ENCODE measurements at places on chromosomes 5 and 9.

DNA sequence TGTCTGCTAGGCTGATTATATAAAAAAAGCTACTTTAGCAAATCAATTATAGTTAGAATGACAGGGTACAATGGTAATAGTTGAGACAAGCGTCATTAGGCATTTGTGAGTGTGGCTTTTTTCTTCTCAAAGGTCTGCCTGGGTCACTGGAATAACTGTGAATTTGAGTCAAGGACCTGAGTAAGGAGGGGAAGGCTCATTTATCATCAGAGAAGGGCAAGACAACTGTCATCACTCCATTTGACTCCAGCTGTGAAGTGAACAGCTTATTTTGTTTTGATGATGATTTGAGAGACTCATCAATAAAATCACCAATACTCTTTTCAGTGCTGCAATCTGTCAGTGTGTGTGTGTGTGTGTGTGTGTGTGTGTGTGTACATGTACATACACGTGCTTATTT is 118.6 kb downstream of the MAT2B start:
- DNase-seq, result no peak

- peak; percentile 57 for DNase-seq
These were observed 118.4 kb upstream of the PRSS3 start for GRCh38 chr9:33676746-33677505.

DNA sequence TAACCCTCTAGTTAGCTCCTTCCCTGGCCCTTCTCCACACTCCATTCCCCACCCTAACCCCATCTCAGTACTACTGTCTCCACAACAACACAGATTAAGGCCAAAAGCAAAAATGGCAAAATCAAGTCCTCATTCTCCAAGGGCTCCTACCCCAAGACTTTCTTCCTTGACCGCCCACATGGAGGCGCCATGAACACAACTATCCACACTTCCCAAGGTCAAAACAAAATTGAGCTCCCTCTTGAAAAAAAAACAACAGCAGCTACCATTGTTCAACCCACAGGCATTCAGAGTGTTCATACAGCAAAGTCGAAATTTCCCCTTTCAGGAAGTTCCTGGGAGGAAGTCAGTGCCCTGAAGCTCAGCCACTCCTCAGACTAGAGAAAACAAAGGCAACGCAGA is 54.4 kb downstream of the GNAQ start:
- DNase-seq, result peak; percentile 55

DNA sequence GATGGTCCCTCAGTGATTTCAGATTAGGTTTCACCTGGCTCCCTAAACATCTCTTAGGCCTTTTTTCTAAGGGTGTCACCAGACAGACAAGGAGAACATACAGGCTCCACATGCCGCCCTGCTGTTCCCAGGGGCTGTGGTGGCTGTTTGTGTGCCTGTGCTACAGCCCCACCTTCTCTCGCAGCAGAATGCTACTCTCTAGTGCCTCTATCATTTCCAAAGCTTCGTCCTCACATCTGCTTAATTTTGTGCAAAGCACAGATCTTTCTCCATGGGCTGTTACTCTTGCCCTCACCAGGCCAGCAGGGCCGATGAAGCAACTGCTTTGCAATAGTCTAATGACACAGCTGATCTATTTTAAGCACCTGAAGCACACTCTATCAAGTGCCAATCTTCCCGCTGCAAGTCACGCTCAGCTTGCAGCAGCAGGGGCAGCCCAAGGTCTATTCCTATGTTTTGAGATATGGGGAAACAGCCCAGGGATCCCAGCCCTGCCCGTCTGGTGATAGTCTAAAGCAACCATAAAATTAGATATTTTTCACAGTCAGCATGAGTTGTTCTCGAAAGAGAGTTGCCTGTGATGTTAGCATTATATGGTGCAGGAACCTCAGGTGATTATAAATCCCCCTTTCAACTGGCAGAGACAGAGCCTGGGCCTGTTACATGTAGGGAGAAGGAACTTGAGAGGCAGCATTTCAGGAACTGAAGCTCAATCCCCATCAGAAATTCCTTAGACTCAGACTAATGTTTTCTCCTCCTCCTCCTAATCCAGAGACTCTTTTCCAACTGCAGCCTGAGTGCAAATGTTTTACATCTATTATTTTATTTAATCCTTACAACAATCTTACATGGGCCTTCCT is 12.7 kb downstream of the ABLIM3 start:
- no peak for DNase-seq

GRCh38 chr9:114266969-114267368 is 55.9 kb upstream of the ORM1 start:
- DNase-seq, result no peak

DNA sequence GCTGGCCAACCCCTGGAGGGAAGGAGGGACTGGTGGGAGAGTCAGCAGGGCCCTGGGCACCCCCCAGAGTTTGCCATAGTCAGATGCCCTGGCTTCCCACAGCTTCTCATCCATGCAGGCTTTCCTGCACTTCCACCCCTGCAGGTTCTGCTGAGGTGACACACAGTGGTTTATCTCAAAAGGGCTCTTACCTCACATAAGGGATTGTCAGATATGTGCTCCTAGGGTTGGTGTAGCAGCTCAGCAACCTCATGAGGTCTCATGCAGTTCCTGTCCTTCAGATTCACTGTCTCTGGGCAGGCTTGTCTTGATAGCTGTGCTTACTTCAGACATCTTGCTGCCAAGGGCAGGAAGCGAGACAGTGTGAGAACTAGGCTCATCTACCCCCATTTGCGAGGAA is 143.4 kb downstream of the KDM4C start:
- DNase-seq, result no peak

DNA sequence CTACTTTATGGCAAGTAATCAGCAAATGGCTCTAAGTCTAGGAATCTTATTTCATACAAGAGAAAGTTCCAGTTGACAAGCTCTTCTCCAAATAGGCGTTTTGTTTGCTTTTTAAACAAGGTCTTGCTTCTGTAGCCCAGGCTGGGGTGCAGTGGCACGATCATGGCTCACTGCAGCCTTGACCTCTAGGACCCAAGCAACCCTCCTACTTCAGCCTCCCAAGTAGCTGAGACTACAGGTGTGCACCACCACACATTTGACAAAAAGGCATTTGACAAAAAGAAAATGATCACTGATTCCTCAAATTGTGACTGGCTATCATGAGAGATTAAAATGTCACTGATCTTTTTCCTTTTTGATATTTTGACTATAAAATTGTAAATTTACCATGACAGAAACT is 31.8 kb downstream of the NR6A1 start:
- DNase-seq, result no peak

GRCh38 chr5:122492675-122493074 is 180.6 kb downstream of the SNCAIP start:
- DNase-seq, result no peak

DNA sequence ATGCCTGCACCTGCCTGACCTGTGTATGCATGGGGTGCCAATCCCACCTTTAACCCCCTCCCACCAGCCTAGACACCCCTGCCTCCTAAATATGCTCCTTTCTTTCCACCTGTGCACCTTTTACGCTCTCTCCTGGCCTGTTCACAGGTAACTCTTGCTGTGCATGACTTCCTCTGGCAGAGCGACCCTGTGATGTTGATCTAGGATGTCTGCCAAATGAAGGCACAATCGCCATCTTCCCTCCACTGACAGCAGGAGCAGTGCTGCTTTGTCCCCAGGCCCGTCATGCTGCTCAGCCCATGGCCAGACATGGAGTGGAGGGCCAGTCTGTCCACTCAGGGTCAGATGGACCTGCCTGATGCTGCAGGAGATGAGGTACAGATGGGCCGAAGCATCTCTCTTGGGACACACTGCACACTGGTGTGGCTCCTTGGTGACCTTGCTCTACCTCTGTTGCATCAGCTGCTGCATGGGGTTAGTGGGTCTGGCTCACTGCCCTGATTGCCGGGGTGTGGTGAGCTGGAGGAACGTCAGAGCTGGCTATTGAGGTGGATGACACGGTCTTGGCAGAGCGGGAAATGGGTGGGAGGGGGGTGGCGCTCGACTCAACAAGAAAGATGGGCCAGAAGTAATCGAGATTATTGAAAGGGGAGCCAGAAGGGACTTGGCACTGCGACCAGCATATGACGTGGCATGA is 101.7 kb upstream of the PITX1 start:
- DNase-seq, result no peak

DNA sequence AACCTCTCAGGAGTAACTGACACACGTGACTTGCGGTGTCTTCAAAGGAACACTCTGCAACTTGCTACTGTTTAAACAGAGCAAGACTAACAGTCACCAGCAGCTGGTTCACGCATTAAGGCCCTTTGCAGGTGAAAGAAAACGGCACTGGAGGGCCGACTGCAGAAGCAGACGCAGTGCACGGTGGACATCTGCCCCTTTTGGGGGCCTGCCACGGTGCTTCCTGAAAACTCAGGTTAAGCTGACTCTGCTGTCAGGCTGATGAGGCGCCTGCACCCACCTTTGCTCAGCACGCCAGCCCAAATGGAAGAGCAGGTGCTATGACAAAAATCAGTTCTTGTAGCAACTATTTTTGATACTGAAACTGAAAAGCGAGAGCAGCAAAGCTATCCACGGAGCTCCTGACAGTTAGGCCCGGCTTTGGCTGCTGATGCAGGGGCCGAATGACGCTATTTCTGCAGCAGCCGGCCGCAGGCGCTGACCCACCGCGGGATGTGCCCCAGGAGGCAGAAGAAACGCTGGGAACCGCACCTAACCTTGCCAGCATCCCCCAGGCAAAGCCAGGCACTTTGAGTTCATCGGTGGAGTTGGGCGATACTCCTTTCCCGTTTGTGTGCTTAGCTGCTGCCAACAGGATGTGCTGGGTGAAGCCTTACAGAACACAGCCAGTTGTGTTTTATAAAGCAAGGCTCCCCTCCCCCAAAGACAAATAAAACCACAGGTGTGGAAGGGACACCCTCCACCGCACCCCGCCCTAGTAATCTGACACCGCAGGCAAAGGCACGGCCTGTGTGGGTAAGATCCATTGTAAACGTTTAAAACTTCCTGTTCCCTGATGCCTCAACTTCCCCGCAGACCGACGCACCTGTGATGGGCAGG is 21.1 kb upstream of the TERT start:
- no peak for DNase-seq

GRCh38 chr5:78162253-78162862 is 132.1 kb downstream of the AP3B1 start:
- no peak for DNase-seq

- DNase-seq, result no peak
These were observed 1.5 kb downstream of the LCN10 start for GRCh38 chr9:136740971-136741882.

DNA sequence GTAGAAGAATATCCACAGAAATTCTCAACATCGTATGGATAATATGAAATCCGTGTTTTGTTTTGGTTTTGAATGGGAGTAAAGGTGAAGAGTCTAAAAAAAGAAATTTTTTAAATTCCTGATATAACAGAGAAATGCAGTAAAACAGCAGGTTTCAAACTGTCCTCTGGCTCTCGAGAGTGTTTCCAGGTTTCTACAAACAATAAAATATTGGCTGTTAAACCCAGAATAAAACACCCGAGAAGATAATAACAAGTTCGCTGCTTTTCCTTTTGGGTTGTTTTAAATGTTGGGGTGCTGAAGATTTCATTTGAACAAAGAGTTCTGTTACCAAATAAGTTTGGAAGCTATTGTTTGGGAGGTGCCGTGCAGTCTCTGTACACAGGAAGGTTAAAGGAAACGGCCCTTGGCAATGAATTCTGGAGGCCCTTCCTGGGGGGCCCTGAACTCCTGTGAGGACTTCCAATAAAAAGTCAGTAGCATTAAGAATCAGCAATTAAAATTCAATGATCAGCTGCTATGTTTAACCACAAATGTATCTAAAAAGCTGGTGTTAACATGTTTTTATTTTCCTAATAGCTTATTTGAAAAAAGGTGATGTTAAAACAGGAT is 215.8 kb downstream of the TSSK1B start:
- DNase-seq, result no peak

DNA sequence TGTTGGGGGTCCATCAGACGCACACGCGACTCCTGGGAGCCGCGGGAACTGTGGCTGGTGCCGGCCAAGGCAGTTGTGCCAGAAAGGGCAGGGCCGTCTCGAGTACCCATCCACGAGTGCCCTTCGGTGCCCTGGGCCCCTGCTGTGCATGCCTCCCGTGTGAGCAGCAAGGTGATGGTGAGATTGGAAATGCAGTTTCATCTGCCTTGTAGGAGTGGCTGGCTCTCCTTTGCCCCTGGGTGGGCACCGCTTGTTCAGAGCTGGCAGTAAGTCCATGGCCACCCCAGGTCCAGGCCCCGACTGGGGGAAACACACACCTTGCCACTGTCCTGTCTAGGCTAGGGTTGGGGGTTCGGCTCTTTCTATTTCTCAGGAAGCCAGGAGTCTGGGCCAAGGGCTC is 5.7 kb downstream of the NKD2 start:
- DNase-seq, result no peak

DNA sequence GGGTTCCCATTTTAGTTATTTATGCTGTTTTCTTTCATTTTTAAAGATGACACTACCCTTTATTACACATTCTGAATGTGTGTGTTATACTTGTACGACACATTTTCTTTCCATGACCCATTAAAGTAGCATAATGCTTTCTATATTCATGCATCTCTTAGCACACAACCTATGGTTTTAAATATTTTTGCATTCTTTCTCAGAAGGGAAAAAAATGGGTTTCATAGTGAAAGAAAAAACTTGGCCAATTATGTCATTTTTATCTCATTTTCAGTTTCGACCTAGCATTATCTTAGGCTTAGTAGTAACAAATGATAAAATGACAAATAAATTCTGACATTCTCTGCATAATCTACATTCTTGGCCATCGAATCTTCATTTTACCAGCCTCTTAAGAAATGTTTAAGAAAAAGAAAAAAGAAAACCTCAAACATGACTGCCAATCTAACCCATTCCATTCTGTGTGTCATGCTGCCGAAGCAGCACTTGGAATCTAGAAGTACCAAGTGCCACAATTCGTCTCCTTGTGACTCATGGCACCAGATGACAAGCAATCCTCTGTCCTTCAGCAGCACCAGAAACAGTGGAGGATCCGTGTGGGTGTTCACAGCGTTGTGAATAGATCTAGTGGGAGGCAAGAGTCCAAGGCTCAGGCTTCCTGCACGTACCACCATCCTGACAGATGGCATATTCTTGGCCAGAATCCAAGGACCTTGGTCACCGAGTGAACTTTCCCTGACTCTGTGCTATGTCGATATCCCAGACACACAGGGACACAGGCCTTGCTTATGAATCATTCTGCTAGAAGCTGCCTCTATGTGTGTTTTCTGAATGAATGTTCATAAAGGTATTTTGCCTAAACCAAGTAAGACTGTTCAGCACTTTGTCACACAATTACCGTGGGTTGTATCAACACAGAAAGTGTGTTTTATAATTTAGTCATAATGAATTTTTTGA is 502.7 kb downstream of the NR2F1-AS1 start:
- no peak for DNase-seq

GRCh38 chr5:33423018-33423630 is 17.6 kb upstream of the TARS1 start:
- DNase-seq, result no peak

- DNase-seq, result no peak
These were observed 535.0 kb upstream of the CDH18 start for GRCh38 chr5:20522905-20523482.

Measured in stimulated activated effector memory CD8-positive, alpha-beta T cell treated with anti-CD3 and anti-CD28 coated beads, Interleukin-12 subunit alpha, Interleukin-12 subunit beta, amount 100 ng/mL, for 72 hours (primary cell).